T-cell (primary cell): ENCODE measurements at places on chromosomes 13 and 19. TPM values are rescaled to one million over a fixed set of nuclear protein-coding genes. Genes with fewer than 3 reads are reported as not detected.

The CFAP97D2 gene
- total RNA-seq = 3.1 TPM

The NUP58 gene
- 37.3 TPM for total RNA-seq

The LILRA1 gene
- total RNA-seq = 0.43 TPM

The TMC4 gene
- 0.78 TPM for total RNA-seq

The ZNF66 gene
- total RNA-seq = 9.3 TPM

The ZNF317 gene
- 74.5 TPM for total RNA-seq

The ZNF576 gene
- 5.4 TPM for total RNA-seq

The CADM4 gene
- total RNA-seq = 0.49 TPM

The C19orf85 gene
- not detected for total RNA-seq

The WTIP gene
- total RNA-seq = 0.90 TPM

GRCh38 chr19:2511570-2511969 is 35.6 kb downstream of the GADD45B start:
- H3K27ac ChIP-seq = no peak overlapping the region
- H3K4me3 ChIP-seq = no peak overlapping the region
- peaks cover 2% of the 10 kb centered on the region for H3K36me3 ChIP-seq
- no peak for DNase-seq
- peaks cover 3% of the 10 kb centered on the region for H3K4me1 ChIP-seq

GRCh38 chr13:98260357-98261164 is 83.5 kb upstream of the RNF113B start:
- no peaks in the 10 kb centered on the region for H3K36me3 ChIP-seq
- H3K27ac ChIP-seq = no peak overlapping the region
- no peak for DNase-seq
- H3K4me3 ChIP-seq = no peak overlapping the region

DNA sequence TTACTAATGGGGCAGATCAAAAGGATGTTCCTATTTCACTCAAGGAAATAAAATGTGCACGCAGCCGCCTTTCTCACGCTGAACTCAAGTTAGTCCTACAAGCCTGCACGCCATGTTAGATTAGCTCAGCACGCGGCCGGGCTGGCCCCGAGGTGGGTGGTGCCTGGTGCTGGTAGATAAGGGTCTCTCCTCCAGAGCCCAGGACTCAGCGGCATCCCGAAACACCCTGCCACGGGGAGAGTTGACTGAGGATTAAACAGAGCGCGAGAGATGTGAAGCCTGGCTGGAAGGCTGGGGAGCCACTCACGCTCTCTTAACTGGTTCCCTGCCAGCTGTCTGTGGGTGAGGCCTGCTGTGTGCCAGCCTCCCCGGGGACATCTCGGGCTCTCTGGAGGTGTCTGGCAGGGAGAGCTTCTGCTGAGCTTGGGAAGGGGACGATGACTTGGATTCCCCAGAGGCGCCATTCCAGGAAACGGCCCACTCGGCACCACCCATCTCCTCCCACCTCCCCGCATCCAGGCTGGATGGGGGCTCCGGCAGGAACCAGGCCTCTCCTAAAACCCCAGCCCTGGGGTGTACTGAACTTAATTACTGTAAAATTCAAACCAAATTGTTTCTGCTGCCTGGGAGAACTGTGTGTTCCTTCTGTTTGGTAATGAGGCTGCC is 122.2 kb downstream of the KDM4B start:
- H3K27me3 ChIP-seq = no peaks in the 10 kb centered on the region
- H3K4me1 ChIP-seq = no peaks in the 10 kb centered on the region
- H3K36me3 ChIP-seq = peaks cover 16% of the 10 kb centered on the region
- no peak overlapping the region for H3K27ac ChIP-seq
- DNase-seq = no peak

DNA sequence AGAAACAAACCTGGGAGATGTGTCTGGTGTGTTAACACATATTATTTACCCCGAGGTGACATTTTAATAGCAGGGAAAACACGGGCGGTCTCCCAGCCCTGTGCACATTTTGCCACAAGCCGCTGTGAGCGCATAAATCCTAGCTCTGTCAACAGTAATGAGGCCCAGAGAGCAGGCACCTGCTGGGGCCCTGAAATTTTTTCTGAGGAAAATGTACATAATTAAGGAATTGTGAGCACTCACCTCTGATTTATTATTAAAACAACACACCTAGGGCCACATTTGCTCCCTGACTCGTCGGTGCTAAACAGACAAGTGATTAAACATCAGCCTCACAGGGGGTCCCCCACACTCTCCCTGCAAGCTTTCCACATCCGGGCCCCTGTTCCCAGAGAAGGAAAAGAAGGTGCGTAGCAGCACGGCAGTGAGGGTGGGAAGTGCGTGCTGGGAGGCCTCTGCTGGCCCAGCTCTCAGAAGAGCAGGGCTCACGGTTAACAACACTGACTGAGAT is 616.3 kb downstream of the UQCRFS1 start:
- no peaks in the 10 kb centered on the region for H3K4me1 ChIP-seq
- DNase-seq = no peak
- no peak overlapping the region for H3K4me3 ChIP-seq
- peaks cover 10% of the 10 kb centered on the region for H3K27me3 ChIP-seq
- H3K36me3 ChIP-seq = no peaks in the 10 kb centered on the region
- H3K27ac ChIP-seq = no peak overlapping the region

GRCh38 chr13:111404746-111405145 is 84.3 kb downstream of the TEX29 start:
- H3K4me3 ChIP-seq = no peak overlapping the region
- H3K27me3 ChIP-seq = peaks cover 31% of the 10 kb centered on the region
- H3K4me1 ChIP-seq = no peaks in the 10 kb centered on the region
- no peak overlapping the region for H3K27ac ChIP-seq

DNA sequence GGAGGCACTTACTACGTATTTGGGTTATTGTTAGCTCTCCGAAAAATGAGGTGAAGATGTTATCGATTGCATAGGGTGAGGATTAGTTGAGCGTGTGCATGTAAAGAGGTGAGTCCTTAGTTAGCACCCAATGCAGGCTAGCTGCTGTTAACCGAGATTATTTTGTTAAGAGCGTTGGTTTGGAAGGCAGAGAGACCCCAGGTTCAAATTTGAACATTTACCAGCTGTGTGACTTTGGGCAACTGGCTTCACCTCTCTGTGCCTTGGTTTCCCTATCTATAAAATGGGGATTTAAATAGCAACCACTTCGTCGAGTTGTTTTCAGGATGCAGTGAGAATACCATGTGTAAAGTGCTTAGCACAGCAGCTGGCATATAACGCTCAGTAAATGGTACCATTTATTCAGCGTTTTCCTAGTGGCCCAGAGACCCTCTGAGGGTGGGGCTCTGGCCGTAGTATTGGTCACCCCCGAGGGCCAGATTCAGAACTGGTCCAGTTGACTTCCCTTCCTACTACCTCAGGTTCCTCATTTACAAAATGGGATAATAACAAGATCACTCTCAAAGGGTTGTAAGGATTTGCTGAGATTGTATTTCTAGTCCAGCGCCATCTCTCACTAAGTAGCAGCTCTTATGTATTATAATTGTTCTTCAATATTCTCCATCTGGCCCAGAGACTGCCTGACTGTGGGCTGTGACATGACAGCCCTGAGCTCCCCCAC is 887 bp downstream of the SIPA1L3 start:
- no peak overlapping the region for H3K27ac ChIP-seq
- no peak for DNase-seq
- H3K27me3 ChIP-seq = no peaks in the 10 kb centered on the region
- no peaks in the 10 kb centered on the region for H3K36me3 ChIP-seq

GRCh38 chr19:17949956-17950309 is 17.0 kb upstream of the KCNN1 start:
- H3K4me3 ChIP-seq = peak overlapping the region; percentile 12
- no peak overlapping the region for H3K27ac ChIP-seq
- no peaks in the 10 kb centered on the region for H3K36me3 ChIP-seq
- peaks cover 64% of the 10 kb centered on the region for H3K27me3 ChIP-seq
- no peak for DNase-seq

GRCh38 chr19:45113628-45114027 is 20.6 kb downstream of the PPP1R37 start:
- H3K4me3 ChIP-seq = no peak overlapping the region
- H3K36me3 ChIP-seq = peaks cover 3% of the 10 kb centered on the region
- no peak for DNase-seq
- no peak overlapping the region for H3K27ac ChIP-seq

GRCh38 chr19:38921420-38922274 is 8.9 kb downstream of the SARS2 start:
- no peak for DNase-seq
- H3K4me3 ChIP-seq = no peak overlapping the region
- H3K4me1 ChIP-seq = peaks cover 33% of the 10 kb centered on the region
- no peak overlapping the region for H3K27ac ChIP-seq
- no peaks in the 10 kb centered on the region for H3K27me3 ChIP-seq

DNA sequence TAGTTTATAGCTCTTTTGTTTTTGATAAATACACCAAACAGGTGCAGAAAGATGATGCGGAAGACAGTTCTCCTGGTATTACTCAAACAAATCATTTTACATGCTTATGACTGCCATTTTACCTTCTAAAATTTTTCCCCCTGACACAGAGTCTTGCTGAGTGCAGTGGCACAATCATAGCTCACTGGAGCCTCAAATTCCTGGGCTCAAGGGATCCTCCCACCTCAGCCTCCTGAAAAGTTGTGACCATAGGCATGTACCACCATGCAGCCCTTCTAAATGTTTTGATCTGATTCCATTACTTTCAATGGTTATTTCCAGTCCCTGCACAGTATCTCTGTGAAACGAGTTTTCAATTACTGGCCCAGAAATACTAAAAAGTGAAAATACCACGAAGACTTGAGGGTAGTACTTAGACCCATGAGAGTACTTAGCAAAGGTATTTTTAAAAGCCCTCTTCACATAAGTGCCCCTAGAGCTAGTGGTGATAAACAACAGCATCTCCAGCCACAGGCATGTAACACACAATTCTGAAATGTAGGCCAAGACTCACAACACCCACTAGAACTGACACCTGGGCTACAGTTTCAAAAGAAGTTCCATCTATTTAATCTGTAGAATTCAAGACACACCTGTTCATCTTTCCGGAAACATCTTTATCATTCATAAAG is 11.3 kb downstream of the HSPH1 start:
- peaks cover 5% of the 10 kb centered on the region for H3K36me3 ChIP-seq
- DNase-seq = no peak
- H3K27ac ChIP-seq = no peak overlapping the region
- H3K4me1 ChIP-seq = no peaks in the 10 kb centered on the region
- H3K4me3 ChIP-seq = no peak overlapping the region
- H3K27me3 ChIP-seq = no peaks in the 10 kb centered on the region

- H3K36me3 ChIP-seq = no peaks in the 10 kb centered on the region
- no peaks in the 10 kb centered on the region for H3K27me3 ChIP-seq
- no peaks in the 10 kb centered on the region for H3K4me1 ChIP-seq
- H3K4me3 ChIP-seq = no peak overlapping the region
These were observed 542.3 kb upstream of the ATXN8OS start for GRCh38 chr13:69565334-69565733.

DNA sequence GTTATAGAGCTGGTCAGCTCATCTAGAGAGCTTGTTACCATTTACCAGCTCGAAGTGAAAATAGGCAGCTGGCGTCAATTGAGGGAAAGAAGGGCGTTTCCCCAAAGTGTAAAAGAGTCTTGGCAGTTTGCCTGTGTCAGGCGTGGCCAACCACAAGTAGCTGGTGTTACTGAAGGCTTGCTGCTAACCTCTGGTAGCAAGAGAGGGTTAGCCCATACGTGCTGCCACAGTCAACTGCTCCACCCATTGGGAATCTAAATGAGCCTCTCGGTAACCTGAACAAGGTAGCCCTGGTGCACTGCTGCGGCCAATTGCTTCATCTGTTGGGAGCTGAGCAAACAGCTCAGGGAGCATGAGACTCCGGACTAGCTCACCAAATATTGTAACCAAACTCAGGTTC is 314.9 kb upstream of the SLITRK5 start:
- H3K36me3 ChIP-seq = no peaks in the 10 kb centered on the region
- DNase-seq = no peak
- H3K27ac ChIP-seq = no peak overlapping the region
- no peak overlapping the region for H3K4me3 ChIP-seq
- H3K27me3 ChIP-seq = no peaks in the 10 kb centered on the region

DNA sequence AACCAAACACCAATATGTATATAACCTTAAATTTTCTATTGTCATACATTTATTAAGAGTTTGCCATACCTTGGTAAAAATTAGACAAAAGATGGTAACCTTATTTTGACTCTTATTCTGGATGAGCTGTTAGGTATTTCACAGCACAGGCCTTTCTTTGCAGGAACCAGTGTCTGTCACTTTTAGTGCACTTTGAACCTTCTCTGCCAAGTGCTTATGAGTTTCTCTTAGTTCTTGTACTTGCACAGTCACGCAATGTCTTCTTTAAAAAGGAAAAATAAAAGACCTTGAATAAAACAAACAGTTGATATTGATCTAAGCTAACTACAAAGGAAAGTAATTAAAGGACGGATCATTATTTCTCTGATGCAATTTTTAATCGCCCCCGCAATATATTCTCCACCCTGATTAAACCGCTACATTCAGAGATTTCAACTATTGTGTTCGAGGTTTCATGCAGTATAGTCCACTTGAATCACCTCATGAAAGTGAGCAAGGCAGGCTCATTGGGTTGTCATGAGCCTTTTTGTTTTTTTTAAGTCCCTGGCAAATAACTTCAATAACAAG is 534.5 kb downstream of the KLF5 start:
- no peaks in the 10 kb centered on the region for H3K27me3 ChIP-seq
- H3K27ac ChIP-seq = no peak overlapping the region
- no peaks in the 10 kb centered on the region for H3K4me1 ChIP-seq
- DNase-seq = no peak

- H3K27me3 ChIP-seq = no peaks in the 10 kb centered on the region
- peak; percentile 3 for DNase-seq
- no peak overlapping the region for H3K4me3 ChIP-seq
- H3K27ac ChIP-seq = no peak overlapping the region
- H3K36me3 ChIP-seq = no peaks in the 10 kb centered on the region
- H3K4me1 ChIP-seq = peaks cover 8% of the 10 kb centered on the region
These were observed 67.0 kb upstream of the SERP2 start for GRCh38 chr13:44306371-44307192.

DNA sequence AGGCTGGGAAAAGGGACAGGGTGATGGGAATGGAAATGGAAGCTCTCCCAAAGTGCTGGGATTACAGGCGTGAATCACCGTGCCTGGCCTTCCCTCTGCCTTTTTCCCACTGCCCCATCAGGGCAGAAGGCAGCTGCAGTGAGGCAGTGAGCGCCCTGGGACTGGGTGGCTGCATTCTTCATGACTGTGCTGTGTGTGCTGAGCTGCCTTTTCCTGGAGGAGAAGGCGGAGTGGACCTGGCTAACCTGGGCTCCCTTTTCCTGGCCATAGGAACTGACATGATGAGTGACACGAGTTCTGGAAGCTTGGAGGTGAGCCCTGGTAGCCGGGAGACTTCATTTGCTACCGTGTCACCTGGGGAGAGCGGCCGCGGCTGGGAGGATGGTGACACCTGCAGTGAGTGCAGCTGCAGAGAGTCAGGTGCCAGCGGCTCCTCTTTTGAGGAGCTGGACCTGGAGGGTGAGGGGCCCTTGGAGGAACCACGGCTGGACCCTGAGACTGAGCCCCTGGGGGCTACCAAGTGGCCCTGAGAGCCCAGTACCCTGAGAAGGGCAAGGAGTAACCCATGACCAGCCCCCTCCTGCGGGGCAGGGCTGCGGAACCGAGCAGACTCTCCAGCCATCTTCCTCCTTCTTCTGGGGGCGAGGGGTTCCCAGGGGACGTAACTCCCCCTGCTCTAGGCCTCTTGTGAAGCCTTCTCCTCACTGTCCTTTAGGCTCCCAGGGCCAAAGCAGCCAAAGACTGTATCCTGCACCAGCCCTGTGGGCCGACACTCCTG is 26.3 kb upstream of the ZNF492 start:
- no peaks in the 10 kb centered on the region for H3K4me1 ChIP-seq
- DNase-seq = no peak
- H3K4me3 ChIP-seq = no peak overlapping the region
- peaks cover 3% of the 10 kb centered on the region for H3K27me3 ChIP-seq
- H3K27ac ChIP-seq = no peak overlapping the region
- H3K36me3 ChIP-seq = no peaks in the 10 kb centered on the region
